ENCODE measurements at places on chromosomes 6 and 20.

GRCh38 chr6:42512579-42512978 lies 51.2 kb upstream of the UBR2 start:
- DNase-seq, result no peak

- DNase-seq, result no peak
Observed at GRCh38 chr6:51972659-51973058, 114.8 kb downstream of the PKHD1 start.

GRCh38 chr6:125930765-125931418 lies 25.7 kb upstream of the HINT3 start:
- DNase-seq, result no peak

- peak; percentile 77 for DNase-seq
Observed at GRCh38 chr6:41306187-41306854, 19.8 kb upstream of the TREM1 start.

DNA sequence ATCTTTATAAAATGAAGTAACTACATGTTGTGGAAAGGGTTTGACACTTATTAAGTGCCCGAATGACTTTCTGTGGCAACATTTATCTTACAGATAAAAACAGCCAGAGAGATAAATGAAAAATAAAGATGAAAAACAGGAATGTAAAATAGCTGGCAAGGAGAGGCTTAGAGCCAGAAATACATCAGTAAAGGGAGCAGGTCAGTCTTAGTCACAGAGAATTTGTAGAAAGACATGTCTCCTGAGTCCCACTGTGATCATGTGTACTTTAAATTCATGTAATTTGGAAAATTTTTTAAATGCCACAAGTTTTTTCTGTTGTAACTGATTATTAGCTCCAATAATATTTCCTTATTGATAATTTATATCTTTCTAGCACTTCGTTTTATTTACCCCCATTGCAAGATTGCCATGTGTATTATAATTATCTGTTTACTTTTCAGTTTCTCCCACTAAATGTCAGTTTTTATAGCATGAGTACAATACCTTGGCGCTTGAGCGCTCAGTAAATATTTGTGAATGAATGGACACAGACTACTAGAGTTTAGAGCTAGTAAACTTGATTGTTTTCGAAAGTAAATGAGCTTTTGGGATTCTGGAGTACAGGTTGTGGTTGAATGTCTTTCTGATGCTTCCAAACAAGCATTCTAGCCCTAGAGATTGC lies 15.2 kb downstream of the TAB2 start:
- peak; percentile 87 for DNase-seq

DNA sequence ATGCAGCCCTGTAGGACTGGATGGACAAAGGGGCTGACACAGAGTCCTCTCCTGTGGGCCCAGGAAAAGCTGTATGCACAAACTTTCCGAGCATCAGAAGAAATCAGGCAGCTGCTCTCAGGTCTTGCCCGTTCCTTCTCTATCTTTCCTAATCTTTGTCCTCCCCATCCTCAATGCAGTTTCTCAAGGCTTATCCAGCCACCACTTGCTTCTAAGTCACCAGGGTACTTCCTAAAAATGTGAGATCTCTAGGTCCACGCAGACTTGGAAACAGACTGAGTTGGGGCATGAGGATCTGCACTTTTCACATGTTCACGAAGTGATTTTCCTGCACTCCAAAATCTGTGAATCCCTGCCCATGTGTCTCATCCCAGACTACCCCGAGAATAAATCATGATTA lies 394.5 kb upstream of the SLC35B3 start:
- DNase-seq, result no peak

DNA sequence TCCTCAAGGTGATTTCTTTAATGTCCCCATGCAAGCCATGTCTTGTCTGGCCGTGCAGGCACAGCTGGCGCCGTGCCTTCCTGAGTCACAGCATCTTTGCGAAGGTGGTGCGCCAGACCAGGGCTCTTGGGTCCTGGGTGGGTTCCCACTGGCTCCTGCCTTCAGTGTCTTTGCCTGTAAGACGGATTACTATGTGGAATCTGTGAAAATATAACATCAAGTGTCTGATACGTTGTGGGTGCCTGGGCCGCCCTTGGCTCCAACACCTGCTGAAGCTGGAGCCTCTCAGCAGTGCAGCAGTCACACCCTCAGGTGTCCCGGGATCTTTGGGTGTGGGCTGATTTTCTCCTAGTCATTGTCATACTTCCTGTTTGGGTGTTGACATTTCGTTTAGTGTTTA lies 3.2 kb downstream of the OSBPL2 start:
- no peak for DNase-seq

DNA sequence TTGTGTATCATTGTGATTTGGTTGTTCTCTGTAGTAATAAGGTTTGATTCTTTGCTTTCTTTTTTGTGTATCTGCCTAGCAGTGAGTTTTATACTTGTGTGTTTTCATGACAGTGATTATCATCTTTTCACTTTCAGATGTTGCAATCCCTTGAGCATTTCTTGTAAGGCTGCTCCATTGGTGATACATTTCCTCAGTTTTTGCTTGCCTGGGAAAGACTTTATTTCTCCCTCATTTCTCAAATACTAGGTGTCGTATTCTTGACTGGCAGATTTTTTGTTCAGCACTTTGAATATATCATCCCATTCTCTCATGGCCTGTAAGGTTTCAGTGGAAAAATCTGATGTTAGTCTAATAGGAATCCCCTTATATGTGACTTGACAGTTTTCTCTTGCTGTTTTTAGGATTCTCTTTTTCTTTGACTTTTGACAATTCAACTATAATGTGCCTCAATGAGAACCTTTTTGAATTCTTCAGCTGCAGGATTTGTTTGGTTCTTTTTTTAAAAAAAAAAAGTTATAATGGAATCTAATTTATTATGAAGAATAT lies 31.1 kb upstream of the NUP153 start:
- DNase-seq, result no peak

Data from NCI-H748 treated with DMSO at 0.1 percent for 48 hours (cell line).